ENCODE measurements at places on chromosomes 16 and 17.

DNA sequence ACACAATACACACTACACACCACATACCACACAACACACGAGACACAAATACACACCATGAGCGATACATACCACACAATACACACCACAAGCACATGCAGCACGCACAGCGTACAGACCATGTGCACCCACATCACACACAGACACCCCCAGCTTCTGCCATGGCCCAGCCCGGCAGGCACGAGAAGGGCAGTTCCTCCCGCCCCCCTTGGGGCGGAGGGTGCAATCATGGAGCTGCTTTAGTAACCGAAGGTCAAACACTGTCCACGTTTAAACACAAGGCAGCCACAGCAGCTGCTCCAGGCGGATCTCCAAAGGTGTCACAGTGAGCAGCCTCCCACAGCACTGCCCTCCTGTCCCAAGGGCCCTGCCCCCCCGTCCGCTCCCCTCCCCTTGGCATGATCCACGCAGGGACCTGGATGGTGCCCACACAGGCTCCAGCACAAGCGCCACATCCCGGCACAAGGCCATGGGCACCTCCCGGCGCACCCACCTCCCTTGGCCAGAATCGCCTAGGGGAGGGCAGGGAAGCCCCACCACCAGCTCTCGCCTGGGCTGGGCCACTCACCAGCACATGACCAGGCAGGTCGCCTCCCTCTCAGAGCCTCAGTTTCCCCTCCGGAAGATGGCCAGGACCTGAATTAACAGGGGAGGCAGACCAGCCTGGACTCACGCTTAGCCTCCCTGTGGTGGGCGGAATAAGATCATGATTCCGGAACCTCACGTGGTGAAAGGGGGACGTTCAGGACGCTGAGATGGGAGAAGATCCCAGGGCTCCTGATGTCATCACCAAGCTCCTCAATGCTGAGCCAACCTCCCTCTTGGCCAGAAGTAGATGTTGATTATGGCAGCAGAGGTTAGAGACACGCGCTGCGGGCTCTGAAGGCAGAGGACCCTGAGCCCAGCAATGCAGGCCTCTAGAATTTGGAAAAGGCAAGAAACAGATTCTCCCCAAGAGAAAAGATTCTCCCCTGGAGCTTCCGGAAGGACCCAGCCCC, 32.6 kb upstream of the ZNF469 start:
- peak; percentile 19 for DNase-seq

DNA sequence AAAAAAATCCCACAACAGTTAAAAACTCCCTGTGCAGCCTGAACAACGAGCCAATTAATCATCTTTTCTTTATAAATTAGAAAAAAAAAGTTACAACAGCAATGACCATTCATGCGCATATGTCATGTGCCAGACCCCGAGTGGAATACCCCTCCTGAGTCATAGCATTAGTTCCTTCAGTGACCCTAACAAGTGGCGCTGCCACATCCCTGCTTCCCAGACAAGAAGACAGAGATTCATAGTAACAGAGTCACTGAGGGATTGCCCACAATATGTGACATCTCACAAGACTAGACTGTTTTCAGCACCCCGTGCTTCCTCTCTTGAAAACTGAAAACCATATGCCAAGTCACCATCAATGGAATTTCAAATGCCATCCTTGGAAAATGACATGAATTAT, 7.9 kb downstream of the UMOD start:
- no peak for DNase-seq

GRCh38 chr16:86389566-86390328, 120.6 kb upstream of the FOXF1 start:
- DNase-seq = no peak

- no peak for DNase-seq
Observed at GRCh38 chr17:79622122-79622601, 11.3 kb upstream of the RBFOX3 start.

DNA sequence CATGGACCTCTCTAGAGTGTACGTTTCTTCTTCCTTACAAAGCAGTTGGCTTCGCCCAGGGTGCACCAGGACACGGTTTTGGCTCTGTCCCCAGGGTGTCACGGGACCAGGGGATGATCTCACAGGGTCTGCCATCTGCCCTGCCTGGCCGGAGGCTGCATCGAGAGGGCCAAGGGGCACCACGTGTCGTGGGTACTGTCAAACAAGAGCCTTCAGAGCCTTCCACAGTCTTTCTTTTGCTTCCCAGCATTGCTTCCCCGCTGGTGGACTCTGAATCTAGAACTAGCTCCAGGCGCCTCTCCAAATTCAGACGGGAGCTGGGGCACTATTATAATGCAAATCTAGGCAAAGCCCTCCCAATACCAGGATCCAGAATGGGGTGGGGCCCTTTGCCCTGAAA, 47.9 kb downstream of the MAPT start:
- DNase-seq = peak; percentile 87
